ENCODE measurements at places on chromosomes 3 and 15.

DNA sequence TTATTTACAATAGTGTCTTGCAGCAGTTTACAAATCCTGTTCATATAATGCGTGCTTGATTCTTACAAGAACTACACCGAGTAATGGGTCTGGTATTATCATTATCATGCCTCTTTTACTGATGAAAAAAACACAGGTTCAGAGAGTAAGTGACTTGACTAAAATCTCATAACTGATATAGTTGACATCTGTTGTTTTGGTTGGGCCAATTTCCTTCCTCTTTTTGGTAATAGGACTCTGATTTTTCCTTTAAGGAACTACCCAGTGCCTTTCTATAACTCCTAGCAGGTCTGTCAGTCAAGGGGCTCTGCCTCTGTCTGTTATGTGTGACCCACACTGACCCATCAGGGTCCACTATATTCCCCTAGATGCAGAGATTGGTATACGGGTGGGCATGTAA lies 14.6 kb upstream of the BLOC1S6 start:
- no peak for DNase-seq

GRCh38 chr3:127685708-127686511 lies 13.2 kb downstream of the ABTB1 start:
- no peak for DNase-seq

DNA sequence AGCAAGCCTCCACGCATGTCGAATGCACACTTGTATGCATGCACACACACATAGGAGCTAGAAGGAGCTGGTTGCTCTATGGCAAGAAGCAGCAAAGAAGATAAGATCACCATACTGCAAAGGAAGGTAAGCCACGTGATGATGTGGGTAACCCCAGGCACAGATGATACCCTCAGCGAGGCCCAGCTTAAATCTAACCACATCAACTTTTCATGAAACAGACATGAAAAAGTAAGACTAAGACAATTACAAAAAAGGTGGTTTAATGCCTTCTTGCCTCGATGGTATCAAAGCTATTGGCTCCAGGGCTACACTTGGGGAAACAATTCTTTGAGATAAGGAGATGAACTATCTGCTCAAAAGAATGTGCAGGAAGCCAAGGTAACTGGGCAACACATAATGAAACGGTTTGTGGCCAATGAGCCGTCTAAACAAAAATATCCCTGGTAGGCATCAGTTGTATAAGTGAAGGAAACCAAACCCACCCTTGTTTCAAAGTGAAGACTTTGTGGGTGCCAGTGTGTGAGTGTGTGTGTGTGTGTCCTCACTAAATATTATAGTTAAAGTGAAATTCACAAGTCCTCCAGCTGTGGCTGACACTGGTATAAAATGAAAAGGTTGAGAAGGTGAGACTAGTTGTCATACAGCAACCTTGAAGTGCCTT lies 365.7 kb upstream of the ICE2 start:
- no peak for DNase-seq

- peak; percentile 19 for DNase-seq
Observed at GRCh38 chr3:157274644-157275137, 114.7 kb upstream of the CCNL1 start.

DNA sequence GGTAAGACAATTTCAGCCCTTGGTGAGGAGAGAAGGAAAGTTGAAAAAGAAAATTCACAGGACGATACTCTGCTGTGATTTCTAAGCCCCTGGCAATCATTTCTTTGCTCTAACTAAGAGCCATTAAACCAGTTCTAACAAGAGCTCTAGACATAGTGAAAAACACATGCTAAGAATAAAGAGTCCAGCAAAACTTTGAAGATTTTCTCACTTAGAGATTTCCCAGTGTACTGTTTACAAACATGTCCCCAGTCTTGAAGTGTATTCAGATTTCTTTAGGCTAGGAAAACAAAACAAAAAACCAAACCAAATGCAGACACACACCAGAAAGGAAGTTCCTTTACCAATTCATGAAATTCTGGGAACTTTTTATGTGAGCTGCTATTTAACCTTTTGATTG lies 325.8 kb downstream of the PTPRG start:
- DNase-seq, result no peak

GRCh38 chr15:71782422-71783165 lies 27.8 kb upstream of the NR2E3 start:
- DNase-seq, result no peak

DNA sequence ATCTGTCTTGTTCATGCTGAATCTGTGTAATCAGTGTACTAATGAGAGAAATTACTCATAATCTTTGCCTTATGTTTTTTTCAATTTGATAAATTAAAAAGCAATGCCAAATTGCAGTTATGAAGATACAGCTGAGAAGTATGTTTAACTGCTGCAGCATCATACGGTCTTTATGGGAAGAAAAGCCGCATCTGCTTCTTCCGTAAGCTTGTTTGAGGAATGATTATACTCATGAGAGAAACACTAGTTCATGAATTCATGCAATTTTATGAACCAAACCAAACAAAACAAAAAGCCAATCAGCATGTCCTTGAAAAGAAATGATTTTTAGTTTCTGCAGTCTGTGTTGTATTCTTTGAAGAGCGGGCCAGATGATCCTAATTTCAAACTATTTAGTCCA lies 275.9 kb upstream of the ARHGEF26 start:
- no peak for DNase-seq

- DNase-seq, result no peak
Observed at GRCh38 chr15:40957581-40958051, 4.3 kb downstream of the CHAC1 start.

DNA sequence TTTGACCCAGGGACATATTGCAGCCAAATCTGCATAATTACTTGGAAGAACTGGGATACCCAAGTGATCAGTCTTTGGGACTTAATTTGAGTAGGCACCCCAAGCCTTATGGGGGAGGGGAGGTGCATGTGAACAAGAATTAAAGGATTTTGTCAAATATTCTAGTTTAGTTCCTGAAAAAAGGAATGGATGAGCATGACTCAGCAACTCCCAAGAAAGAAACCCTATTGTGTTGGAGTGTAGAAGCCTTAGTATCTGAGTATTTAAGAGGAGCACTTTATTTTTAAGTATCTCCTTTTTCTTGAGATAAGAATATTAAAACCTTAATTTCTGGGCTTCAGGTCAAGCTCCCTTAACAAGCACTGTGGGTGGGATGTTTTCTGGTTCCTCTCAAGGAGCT lies 222.4 kb downstream of the CD47 start:
- DNase-seq, result no peak

- DNase-seq, result no peak
Observed at GRCh38 chr3:78257951-78258530, 1218.1 kb downstream of the ROBO2 start.

DNA sequence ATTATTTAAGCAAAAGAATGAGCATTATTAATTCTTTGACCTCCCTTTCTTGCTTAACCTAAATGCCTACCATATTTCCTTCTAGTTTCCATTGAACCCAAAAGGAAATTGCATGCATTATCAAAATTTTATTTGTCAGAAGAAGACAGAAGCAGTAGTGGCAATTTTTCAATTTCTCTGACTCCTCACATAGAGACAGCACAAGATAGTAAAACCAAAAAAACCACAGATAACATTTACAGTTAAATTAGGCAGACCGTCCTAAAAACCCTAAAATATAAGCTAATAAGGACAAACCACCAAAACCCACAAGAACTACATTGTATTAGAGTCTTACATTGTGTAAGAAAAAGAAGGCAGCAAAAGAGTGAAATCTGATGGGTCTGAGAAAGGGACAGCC lies 27.1 kb downstream of the GOLGB1 start:
- no peak for DNase-seq

GRCh38 chr15:89396723-89397652 lies 62.4 kb upstream of the POLG start:
- no peak for DNase-seq

GRCh38 chr15:49045751-49046219 lies 461 bp downstream of the SECISBP2L start:
- no peak for DNase-seq

DNA sequence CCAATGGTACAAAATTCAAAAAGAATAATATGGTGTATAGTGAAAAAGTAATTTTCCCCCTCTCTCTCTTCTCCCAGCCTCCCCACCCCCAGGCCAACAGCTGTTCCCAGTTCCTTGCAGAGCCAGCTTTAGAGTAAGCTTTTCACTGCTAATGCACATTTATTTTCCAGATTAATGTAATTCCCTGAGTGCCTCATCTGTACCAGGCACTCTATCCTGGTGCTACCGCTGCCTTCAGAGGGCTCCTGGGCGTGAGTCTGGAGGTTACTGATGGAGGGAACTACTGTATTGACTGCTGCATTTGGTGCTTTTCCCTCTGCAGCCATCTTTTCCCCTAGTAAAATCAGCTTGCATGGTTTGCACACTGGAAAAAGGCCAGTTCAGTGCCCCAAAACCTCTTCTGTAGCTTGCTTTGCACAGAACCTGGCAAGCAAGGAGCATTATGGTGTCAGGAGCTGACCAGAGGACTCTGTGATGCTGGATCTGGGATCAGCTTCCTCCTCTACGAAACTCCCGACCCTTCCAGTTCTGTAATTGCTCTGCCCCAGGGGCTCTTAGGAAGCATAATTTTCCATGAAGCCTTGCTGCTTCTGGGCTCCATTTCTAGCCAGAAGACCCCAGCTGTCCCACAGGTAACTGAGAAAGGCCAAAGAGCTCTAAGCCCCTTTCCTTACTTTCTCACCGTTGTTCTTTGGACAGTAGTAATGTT lies 8.5 kb upstream of the USP3 start:
- no peak for DNase-seq

DNA sequence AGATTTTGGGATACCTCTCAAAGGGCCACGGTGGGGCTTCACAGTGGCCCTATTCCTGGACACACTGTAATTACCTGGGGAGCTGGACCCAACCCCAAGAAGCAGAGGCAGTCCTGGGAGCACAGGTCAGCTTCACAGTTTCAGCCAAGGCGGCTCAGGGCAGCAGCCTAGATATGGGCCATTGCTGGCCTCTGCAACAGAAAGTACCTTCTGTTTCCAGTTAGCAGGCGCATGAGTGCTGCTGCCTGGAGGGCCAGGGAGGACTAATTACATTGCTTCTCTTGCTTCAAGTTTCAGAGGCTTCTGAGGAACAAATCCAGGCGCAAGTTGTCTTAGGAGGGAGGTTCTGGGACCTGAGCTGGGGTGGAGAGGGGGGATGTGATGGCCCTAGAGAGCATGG lies 13.5 kb upstream of the DUSP7 start:
- DNase-seq, result no peak

GRCh38 chr3:140568131-140568530 lies 109.7 kb upstream of the TRIM42 start:
- no peak for DNase-seq

DNA sequence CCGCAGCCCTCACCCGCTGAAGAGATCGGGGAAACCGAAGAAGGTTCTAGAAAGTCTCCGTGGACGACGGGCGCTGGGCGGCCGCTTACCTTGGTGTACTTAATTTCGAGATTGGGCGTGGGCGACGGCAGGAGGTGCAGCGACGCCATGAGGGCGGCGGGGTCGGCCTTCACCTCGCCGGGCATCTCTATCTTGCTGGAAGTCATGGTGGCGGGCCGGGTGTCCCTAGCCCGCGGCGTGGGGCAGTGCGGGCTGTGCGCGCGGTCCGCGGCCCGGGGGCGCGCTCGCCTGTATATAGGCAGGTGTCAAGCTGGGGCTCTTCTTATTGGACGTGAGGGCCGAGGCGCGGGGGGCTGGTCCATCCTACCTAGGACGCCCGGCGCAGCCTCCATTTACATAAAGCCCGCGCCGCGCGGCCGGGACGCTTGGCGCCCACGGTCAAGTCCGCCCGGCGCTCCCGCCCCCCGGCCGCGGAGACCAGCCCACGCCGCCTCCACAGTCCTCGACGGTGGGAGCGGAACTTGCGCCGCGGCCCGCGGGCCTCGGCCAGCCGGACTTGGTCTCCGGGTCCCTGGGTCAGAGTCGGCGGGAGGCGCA lies at the start of gene ALDH1A2:
TSS of gene ALDH1A2 (minus strand) at position 267 of the 597 bp plus-strand sequence. CDS start at position 206, 61 bp downstream.
- DNase-seq, result no peak

GRCh38 chr15:80695099-80695910 lies at the start of gene ABHD17C:
ABHD17C (plus strand) TSS chr15:80695310; CDS start chr15:80695430, 120 bp downstream.
- peak; percentile 38 for DNase-seq

GRCh38 chr15:77629070-77630030 lies 3.4 kb downstream of the LINGO1 start:
- DNase-seq, result no peak

DNA sequence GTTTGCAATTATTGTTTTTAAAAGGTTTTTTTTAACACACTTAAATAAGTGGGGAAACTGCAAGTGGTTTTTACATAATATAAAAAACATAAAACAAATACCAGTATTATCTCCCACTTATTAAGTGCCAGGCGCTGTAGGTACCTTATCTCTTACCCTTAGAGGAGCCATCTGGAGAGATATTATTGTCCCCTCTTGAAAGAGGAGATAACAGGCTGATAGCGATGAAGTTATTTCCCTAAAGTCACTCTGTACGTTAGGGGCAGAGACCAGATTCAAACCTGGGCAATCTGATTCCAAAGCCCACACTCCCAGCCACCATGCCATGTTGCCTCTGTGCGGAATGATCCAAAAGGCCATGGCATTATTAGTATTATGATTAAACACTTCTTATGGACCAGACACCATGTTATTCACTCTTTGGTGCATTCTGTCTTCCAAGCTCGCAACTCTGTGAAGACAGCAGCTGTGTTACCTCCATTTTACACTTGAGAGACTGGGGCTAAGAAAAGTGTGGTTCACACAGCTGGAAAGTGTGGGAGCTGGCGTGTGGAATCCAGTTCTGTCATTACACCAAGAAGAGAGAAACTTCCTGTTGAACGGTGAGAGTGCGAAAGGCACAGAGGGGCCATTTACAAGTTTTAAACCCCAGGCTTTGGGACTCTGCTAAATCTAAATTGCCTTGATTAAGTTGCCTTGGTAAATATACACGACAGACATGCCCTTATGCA lies 79.9 kb upstream of the MITF start:
- no peak for DNase-seq

GRCh38 chr3:66720508-66720907 lies 219.7 kb upstream of the LRIG1 start:
- DNase-seq, result no peak

- peak; percentile 3 for DNase-seq
Observed at GRCh38 chr3:36444909-36445308, 64.6 kb downstream of the STAC start.

GRCh38 chr3:58534592-58535494 lies 2.1 kb downstream of the ACOX2 start:
- no peak for DNase-seq

GRCh38 chr3:187943677-187944389 lies 198.6 kb upstream of the BCL6 start:
- no peak for DNase-seq

GRCh38 chr3:13235079-13235478 lies 161.8 kb upstream of the IQSEC1 start:
- no peak for DNase-seq

DNA sequence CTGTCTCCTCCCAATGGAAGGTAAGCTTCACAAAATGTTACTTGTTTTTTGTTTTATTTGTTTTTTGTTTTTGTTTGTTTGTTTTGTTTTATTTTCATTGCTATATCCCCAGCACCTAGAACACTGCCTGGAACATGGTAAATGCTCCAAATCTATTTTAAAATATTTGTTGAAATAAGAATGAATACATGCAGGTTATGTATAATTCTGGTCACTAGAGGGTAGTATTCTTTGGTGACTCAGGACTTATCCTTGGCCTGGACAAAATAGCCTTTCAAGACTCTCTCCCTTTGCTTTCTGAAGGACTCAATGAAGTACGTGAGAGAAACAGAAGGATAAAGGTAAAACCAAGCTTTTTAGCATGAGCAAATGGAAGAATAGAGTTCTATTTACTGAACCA lies 46.9 kb upstream of the PPP2R3A start:
- peak; percentile 24 for DNase-seq

- no peak for DNase-seq
Observed at GRCh38 chr3:134904776-134905646, 110.0 kb downstream of the EPHB1 start.
